ENCODE measurements at places on chromosomes 2 and 18.

GRCh38 chr2:230933521-230934180 lies 8.6 kb upstream of the GPR55 start:
- no peak for DNase-seq

DNA sequence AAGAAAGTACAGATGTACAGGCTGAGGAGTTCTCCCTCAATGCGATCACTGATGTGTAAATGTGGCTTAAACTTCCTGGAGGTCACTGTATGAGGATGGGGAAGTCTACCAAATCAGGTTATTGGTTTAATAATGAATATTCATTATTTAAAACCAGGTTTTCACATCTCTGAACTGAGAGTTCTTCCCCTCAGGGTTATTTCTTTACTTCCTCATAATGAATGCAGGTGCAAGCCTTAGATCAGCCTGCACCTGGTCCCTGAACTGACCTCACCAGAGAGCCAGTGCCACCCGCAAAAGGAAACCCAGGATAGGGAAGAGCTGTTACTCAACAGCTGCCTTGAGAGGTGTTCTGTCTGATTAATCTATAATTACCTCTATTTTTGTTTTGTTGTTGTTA lies 369.0 kb downstream of the EPHA4 start:
- DNase-seq = no peak

GRCh38 chr2:178395941-178396570 lies 54.9 kb downstream of the PRKRA start:
- no peak for DNase-seq

DNA sequence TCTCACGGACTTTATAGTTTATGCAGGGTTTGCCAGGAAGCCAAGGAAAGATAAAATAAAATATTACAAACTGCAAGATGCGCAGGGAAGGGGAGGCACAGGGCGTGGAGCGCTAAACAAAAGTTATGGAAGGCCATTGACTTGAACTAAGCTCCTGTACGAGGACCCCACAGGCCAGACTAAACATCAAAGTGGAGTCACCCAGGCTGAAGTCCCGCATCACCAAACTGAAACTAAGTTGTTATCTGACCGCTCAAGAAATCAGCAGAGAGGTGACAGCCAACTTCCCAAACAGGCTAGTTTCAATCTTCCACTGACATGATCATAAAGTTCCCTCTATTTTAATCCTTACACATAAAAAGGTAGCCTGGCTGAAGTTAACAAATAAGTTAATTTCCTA lies 90.5 kb upstream of the YWHAQ start:
- DNase-seq = no peak

- no peak for DNase-seq
Observed at GRCh38 chr2:109155553-109156451, 26.8 kb downstream of the SH3RF3 start.

- no peak for DNase-seq
Observed at GRCh38 chr2:44055229-44055628, 59.4 kb upstream of the LRPPRC start.

GRCh38 chr2:108079736-108080135 lies 93.4 kb downstream of the SLC5A7 start:
- no peak for DNase-seq

- no peak for DNase-seq
Observed at GRCh38 chr2:229425598-229425997, 154.5 kb upstream of the PID1 start.

DNA sequence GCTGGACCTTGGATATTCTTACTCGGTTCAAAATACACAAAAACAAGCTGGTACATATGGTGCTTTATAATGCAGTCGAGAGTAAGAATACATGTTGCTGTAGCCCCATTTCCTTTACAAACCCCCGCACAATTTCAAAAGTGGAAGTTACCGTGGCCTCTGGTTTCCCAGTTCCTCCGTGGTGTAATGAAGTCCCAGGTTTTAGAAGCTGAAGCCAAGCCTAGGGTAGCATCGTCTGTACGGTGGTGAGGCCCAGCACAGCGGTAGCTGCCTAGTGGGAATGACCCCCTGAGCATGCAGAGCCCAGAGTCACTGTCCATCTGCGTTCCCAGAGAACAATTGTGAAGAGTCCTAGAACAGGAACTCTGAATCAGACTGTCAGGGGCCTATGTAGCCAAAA lies 171.8 kb downstream of the ASXL3 start:
- no peak for DNase-seq

GRCh38 chr2:88085099-88085498 lies 17.5 kb downstream of the SMYD1 start:
- no peak for DNase-seq

DNA sequence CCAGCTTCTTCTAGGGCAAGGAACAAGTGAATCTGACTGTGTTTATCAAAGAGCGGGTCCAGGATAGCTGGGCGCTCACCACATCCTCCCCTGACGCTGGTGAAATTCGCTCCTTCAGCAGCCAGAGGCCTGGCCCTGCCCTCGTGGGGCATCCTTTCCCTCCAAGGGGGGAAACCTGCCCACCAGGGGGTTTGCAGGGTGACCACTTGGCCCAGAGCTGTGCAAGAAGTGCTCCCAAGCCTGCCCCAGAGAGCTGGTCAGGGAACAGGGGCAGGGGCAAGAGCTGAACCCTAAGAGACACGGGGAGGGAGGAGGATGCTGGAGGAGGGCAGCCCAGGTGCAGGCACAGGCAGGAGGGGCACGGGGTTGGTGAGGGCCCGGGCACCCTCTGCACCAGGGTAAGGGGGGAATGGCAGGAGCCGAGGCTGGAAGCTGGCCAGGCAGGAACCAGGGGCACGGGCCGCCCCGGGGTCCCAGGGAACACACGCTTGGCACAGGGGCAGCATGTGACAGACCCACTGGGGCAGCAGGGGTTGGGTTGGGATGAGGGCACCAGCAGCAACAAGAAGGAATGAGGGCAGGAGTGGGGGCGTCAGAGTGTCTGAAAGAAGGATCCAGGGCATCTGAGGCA lies 2.8 kb upstream of the GPR55 start:
- no peak for DNase-seq

DNA sequence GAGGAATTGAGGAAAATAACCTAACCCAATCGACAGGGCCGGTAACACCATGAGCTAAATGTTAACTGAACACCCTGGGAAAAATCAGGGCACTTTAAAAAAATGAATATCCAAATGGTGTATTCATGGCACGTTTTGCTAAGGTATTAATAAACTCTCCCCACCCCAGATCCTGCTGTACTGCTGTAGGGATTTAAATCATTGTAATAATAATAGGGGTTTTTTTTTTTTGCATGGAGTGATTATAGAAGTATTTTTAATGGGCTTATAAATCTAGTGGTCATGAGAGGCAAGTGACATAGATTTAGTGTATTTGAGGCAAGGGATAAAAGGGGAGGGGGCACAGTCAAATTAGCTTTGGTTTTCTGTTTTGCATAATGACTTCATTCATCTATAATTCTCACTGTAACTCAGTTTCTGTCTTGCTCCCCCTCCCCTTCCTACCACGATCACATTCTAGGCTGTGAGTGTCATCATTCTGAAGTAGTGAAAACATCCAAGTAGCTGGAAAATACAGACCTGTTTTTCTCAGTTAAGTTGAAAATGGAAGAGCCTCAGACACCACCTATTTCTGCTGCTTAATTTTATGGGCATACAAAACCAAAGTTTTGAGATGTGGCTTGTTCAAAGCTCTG lies 18.2 kb upstream of the MGAT5 start:
- DNase-seq = no peak

DNA sequence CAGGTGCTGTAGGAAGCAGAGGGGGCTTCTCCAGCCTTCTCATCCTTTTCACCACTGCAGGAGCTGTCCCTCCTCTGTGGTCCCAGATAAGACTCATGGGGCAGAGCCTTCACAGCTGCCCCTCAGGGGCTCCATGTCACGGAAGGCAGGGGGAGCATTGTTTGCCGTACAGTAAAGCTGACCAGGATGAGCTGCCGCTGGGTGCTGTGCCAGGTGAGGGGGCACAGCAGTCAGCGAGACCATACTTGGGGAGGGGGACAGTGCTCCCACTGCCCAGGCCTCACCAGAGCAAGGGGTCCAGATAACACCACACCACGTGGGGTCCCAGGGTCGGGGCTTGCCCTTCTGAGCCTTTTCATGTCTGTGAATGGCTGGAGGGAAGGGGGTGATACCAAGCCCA lies 46.3 kb downstream of the PLEKHB2 start:
- no peak for DNase-seq

DNA sequence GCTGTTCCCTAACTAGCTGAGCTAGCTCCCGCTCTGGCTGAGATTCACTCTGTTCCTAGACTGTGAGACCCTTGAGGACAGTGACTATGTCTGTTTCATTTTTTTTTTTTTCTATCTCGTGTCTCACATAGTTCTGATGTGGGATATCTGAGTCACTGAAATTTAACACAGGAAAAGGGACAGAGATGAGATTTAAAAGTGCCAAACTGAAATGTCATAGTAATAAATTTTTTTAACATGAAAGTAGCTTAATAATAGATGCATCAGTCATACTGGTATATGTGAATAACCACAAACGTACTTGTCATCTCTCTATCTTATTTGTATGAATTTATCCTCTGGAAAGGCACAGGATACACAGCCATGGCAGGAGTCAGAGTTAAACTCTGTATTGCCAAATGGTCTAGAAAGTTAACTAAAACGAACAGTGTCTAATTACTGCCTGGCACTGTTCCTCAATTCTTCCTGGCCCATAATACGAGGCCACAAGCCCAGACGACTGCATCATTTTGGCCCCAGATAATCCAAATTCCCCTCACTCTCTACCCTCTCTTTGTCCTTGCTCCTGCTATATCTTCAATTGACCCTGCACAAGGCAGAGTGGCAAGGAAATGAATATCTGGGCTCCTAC lies 87.5 kb downstream of the SATB2 start:
- DNase-seq = no peak

GRCh38 chr18:61727241-61728193 lies 165.3 kb downstream of the RNF152 start:
- DNase-seq = no peak

GRCh38 chr18:48882379-48882778 lies 68.4 kb downstream of the SMAD7 start:
- DNase-seq = no peak

DNA sequence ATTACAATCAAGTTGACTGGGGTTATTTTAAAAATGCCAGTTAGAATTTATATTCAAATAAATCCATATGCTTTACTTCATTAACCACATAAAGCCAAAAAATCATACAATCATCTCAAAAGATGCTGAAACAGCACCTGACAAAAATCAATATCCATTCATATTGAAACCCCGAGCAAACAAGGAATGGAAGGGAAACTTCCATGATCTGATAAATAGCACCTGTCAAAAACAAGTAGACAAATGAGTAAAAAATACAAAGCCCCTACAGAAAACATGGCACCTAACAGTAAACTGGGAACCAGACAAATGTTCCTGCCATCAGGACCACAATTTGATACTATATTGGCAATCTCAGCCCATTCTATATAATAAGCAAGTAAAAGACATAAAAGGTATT lies 227.5 kb downstream of the HDAC4 start:
- no peak for DNase-seq

DNA sequence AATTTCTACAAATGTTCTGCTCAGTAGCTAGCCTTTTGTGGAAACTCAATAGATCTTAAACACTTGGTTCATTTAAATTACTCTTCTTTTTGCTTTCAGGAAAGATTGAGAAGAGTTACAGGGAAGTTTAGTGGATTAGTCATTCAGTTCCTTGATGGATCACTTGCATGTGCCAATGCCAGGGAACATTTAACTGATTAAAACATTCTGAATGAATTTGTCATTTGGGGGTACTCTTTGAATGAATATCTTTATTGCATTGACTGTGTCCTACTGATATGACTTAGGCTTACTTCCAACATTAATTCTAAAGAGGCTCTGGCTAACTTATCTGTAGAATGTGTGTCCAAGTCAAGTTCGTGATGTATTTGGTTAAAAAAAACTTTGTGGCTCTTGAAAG lies 199.8 kb downstream of the PLCL1 start:
- DNase-seq = no peak

GRCh38 chr18:21930177-21930576 lies 189.6 kb downstream of the MIB1 start:
- DNase-seq = no peak

- DNase-seq = no peak
Observed at GRCh38 chr2:75571730-75572430, 11.1 kb upstream of the EVA1A start.

- no peak for DNase-seq
Observed at GRCh38 chr2:172278667-172279066, 148.7 kb upstream of the ITGA6 start.

DNA sequence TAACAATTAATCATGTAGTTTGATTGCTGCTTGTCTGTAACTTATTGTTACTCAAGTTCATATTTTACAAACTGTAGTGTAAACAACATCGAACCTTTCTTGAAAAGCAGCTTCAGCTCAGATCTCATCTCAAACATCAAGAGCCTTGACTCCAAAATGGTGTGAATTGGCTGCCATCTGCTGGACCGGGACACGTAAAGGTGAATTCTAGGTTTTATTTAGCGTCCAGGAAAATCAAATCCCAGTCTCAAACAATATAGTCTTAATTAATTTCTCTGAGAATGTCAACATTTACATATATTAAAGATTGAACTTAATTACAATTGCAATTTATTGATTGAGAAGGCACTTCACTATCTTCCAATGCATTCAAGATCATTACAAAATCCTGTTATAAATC lies 453.0 kb downstream of the GALR1 start:
- DNase-seq = no peak

GRCh38 chr18:79910563-79911343 lies 40.7 kb downstream of the SLC66A2 start:
- no peak for DNase-seq

GRCh38 chr2:86274265-86274917 lies 63.0 kb downstream of the REEP1 start:
- DNase-seq = no peak

DNA sequence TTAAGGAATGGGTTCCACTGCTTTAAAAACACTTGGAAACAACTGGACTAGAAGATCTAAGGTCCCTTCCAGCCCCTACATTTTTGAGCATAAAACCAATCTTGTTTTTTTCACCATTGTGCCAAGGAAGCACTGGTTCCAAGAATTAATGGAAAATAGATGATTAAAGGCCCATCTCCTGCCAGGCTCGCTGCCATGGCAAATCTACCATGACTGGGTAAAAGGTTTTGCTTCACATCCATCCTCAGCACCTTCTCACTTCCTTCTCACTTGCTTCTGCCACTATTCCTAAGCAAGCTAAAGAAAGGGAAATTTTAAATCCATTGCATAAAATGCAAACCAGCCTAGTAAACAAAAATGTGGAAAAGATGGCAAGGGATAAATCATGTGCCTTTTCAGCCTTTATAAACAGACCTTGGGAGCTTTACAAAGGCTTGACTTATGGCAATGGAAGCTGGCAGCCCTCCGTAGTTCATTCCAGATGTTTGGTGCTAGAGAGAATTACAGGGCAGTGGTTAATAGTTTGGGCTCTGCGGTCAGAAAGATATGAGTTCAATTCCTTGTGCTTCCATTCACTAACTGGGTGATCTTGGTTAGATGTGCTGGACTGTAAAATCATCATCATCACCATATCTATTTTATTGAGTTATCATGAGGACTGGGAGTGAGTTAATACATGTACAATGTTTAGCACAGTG lies 27.0 kb upstream of the ST3GAL5 start:
- DNase-seq = no peak
